Urinary bladder (tissue), 4 donors: ENCODE measurements at places on chromosomes 1 and 21.

GRCh38 chr1:211915924-211916323 is 85.4 kb upstream of the LPGAT1 start:
- DNase-seq = no peak

DNA sequence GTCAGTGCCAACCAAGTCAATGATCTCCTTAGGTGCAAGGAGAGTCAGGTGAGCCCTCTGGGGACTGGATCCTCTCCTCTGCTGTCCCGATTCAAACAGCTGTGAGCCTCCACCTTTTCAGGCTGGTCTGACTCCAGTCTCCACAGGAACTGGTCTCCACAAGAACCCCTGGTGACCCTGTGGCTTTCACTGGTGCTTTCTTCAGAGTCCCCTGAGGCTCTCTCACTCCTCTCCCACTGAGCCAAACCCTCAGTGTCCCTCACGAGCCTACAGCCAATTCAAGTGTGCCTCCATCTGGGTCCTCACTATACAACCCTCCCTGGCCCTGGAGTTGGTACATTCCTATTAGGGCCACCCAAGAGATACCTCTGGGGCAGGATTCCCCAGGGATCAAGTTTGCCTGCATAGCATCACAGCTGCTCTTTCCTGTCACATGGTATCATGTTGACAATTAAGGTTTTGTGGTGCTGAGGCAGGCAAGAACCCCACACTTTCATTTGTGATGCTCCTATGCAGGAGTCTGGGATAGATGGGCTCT is 5.2 kb upstream of the NGF start:
- no peak for DNase-seq

DNA sequence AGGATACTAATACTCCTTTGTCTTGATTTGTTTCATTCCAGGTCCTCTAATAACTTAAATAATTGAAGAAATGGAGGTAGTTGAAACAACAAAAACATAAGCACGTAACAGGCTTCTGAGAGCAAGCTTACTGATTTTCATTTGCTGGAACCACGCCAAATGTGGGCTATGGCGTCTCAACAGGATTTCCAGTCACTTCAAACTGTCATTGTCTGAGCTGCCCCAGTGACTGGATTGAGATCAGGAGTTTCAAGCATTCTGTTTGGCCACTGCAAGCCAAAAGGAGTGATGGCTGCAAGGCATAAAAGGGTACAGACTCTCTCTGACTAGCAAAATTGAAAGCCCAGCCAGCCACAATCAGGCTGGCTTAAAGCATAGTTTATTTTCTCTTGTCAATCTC is 289.9 kb downstream of the DPYD start:
- DNase-seq = no peak

DNA sequence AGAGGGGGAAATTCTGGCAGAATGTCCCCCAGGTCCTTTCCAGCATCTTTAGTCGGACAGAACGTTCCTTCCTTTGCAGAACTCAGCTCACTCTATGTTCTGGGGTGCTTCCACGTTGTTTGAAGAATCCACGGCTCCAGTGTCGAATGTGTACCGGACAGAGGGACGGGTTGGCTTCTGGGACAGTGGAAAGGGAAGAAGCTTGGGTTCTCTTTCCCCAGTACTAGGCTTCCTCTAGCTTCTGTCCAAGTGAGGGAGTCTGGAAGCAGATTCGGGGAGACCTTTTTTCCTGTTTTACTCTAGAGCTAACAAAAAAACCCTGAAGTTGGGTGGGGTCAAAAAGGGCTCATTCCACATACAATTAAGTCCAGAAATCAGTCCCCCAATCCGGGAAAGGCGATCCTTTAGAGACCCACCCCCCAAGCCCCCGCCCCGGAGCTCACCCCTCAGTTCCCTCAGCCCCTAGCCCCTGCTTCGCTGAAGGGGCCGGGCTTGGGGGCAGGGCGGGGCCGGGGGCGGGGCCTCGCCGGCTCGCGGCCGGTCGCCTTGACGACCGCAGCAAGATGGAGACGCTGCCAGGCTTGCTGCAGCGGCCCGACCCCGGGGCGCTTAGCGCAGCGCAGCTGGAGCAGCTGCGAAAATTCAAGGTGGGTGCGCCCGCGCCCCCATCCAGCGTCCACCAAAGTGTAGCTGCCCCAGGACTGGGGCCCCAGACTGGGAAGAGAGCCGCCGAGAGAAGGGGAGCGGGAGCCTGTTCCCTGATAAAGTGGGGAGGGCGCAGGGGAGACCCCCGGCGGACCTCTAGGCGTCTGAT is at the start of gene RIIAD1:
Gene RIIAD1 (plus strand): TSS at position 549 of the 814 bp plus-strand sequence. CDS start 15 bp downstream, at position 564.
- no peak for DNase-seq

DNA sequence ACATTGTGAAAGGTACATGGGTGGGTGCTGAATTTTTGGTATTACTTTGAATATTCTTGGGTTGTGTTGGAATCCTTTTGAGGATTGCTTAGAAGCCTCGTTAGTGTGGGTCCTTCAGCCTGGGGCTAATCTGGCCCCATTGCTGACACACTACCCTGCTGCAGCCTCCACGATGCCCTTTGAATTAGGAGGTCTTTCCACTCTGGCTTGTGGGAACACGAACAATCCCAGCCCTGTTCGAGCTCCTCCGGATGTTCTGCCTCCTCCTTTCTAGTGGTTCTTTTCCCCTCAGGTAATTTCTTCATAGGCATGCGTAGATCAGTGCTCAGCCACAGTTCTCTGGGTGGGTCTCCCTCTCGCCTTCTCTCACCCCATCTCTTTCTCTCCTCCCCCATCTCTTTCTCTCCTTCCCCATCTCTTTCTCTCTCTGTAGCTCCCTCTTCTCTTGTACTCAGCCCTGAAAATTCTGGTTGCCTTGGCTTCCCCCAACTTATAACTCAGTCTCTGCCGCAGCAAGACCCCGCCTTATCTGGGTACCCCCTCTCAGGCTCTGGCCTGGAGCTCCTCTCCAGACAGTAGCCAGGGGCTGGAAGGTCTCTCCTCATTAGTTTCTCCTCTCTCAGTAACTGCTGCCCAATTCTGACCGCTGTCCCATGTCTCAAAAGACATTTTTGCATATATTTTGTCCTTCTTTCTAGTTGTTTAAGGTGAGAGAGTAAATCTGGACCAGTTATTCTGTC is 46.0 kb upstream of the SLC19A1 start:
- no peak for DNase-seq

- DNase-seq = no peak
Measured at GRCh38 chr1:68470388-68470970, 20.7 kb upstream of the RPE65 start.

- no peak for DNase-seq
Measured at GRCh38 chr1:58397187-58397820, 149.2 kb downstream of the OMA1 start.

- DNase-seq = no peak
Measured at GRCh38 chr1:25808481-25809244, 8.7 kb downstream of the SELENON start.

GRCh38 chr1:155005076-155006011 is 2.7 kb downstream of the ZBTB7B start:
- DNase-seq = no peak
